Stimulated activated CD8-positive, alpha-beta memory T cell treated with anti-CD3 and anti-CD28 coated beads, Interleukin-15, amount 100 ng/mL, for 4 hours (primary cell): ENCODE measurements at places on chromosomes 4 and X.
A peak's percentile ranks its signal among the peaks of the same experiment; 100 is the strongest.

DNA sequence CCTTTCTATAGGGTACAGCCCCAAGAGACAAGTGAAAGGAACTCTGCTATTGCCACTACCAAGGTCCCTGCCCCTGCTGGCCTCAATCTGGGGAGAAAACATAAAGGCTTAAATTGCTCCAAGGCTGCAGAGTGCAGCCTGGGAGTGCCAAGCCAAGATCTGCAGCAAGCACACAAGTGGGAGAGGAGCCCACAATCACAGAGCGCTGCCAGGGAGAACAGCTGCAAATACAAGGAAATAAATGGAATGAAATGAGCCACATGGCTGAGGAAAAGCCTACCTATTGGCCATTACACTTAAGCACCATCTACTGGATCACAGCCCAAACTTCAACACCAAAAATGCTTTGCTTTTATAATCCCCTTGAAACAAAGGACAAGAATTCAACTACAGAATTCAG lies 582.4 kb downstream of the FAM133A start:
- no peak for DNase-seq

- DNase-seq, result no peak
These were observed 298.5 kb upstream of the BMP3 start for GRCh38 chr4:80732010-80732409.

GRCh38 chr4:82611982-82612381 lies 50.2 kb upstream of the TMEM150C start:
- no peak for DNase-seq

- no peak for DNase-seq
These were observed 1.2 kb downstream of the KLKB1 start for GRCh38 chr4:186228514-186228894.

DNA sequence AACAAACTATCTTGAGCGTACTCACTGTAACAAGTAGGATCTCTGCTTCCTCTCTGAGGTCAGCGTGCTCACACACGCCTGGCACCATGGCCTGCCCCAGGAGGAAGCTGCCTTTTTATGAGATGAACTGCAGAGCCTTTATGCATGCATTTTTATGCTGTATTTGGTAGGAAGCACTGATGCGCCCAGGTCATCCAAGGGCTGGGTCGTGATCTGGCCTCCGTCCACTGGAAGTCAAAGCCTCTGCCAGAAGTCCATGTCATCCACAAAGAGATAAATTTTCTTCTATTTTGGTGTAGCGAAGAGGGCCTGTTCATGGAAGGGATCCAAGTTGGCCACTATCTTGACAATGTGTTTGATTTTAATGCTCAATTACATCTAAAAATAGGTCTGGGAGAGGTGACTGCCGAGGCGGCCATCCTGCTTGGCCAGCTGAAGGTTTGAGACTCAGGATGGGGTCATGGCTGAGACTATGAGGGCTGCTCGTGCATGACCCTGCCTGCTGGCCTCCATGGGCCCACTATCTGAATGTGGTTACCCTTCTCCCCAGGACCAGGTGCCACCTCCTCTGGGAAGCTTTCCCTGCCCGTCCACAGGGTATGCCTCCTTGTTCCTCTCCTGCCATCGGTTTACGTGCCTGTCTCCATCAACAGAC lies 50.3 kb downstream of the HTRA3 start:
- no peak for DNase-seq

GRCh38 chrX:43003939-43004338 lies 226.0 kb upstream of the PPP1R2C start:
- no peak for DNase-seq

DNA sequence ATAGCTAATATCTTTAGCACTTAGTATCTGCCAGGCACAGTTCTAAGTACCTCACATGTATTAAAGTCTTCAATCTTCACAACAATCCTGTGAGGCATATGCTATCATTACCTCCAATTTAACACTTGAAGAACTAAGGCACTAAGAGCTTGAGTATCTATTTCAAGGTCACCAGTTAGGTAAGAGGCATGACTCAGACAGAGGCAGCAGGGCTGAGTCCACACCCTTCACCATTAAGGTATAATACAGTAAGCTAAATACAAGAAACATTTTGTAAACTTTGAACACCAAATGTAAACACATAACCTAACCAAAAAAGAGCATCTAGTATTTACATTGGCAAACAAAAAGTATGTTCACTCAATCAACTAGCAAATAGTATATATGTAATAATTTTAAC lies 1410.9 kb downstream of the PCDH18 start:
- DNase-seq, result no peak

DNA sequence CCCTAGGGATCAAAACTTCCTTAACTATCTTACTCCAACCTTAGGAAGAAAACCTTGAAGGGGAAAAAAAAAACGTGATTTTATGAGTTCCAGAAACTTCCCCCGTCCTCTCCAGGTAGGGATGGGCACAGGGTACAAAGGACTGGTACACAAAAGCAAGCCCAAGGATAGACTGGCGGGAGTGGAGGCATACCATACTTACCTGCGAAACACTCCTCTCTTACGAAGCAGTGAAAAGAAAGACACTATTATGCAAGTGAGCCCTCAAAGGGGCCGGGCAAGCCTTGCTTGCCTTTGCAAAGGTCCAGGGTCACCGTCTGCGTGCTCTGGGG lies 651 bp downstream of the TSPAN6 start:
- DNase-seq, result no peak

- no peak for DNase-seq
These were observed at the start of gene IL13RA1 for GRCh38 chrX:118726887-118727685. Gene IL13RA1 (plus strand): TSS chrX:118727606. CDS start chrX:118727639, 33 bp downstream.

- DNase-seq, result no peak
These were observed 166.5 kb upstream of the STS start for GRCh38 chrX:6980981-6981380.

DNA sequence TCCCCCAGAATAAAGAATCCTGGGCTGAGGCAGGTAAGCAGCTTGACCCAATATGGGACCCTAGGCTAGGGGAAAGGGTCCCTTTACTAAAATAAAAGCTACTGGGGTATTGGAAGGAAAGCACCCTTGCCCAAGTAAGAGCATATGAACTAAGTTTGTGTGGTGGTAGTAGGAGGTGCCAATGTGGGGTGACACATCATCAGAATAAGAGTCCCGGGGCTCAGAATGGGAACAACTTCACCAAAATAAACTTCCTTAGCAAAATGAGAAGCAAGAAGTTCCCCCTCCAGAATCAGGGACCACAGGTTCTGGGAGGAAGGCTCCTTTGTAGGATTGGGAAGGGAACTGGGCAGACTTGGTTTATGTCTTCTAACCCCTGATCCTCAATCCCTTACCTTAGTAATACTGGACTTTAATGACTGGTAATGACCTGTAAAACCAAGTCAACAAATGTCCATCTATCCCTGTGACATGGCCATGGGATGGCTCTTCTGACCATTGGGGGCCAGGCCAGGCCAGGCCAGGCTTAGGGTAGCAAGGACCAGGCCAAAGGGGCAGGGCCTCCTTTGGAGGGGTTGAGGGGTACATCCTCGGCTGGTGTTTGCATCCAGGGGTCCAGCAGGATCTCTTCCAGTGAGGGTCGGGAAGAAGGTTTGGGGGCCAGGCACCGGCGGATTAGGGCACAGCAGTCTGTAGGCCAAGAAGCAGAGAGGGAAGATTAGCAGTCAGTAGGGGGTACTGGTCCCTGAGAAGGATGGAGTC lies 2.3 kb upstream of the SLC35A2 start:
- no peak for DNase-seq

DNA sequence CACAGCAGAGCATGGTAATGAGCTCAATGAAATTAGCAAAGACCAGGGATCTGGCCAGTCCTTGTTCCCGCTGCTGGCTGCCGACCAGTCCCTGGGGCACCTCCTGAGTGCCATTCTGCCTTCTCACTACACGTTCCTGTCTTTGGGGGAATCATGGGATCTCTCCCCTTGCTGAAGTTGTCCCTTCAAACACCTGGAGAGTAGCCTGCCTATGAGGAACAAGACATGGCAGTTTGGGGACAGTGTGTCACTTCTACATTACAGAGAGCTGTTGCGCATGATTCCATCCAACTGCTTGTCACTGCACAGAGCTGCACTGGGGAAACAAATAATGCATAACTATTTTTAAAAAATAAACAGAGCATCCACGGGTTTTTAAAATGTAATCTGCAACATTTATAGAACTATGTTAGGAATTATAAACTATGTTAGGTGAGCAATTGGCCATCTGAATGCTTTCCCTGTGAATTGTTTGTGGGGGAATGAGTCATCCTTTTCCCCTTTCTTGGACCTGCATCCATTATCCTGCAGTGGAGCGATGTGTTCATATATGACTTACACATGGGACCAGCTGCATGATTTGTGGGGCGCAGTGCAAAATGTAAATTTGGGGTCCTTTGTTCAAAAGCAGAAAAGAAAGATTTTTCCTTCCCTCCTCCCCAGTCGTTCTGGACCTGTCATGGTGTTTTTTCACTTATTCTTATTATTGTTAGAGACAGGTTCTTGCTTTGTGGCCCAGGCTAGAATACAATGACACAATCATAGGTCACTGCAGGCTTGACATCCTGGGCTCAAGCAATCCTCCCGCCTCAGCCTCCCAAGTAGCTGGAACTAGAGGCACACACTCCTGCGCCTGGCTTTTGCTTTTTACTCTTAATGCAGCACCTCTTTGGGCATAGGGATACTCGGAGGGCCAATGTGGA lies 115.0 kb upstream of the TBL1X start:
- no peak for DNase-seq

- no peak for DNase-seq
These were observed 931.0 kb upstream of the INTU start for GRCh38 chr4:126701756-126702155.

DNA sequence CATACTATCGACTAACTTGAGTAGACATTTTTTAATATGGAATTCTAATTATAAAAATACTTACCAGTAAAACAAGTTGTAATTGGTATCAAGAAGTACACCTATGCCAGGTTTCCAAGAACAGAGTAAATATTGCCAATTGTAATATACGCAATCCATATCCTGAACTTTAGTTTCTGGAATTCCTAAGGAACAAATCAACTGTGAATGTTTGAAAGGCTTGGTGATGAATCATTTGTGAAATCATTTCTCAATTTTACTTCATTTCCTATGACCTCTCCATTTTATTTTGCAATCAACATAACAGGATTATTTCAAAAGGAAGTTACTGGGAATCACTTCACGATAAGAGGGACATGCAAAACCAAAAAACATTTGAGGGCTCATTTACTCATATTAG lies 3.7 kb downstream of the IL13RA2 start:
- no peak for DNase-seq

DNA sequence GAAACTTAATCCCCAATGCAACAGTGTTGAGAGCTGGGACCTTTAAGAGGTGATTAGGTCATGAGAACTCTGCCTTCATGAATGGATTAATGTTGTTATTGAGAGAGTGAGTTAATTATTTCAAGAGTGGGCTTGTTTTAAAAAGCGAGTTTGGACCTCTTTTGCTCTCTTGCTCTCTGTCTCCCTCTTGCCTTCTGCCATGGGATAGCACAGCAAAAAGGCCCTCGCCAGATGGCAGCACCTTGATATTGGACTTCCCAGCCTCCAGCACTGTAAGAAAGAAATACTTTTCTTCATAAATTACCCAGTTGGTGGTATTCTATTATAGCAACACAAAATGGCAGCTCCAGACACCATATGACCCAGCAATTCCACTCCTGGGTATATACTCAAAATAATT lies 7.0 kb upstream of the ATP6AP2 start:
- no peak for DNase-seq

GRCh38 chrX:56783450-56783831 lies 54.4 kb downstream of the NBDY start:
- DNase-seq, result peak; percentile 38

DNA sequence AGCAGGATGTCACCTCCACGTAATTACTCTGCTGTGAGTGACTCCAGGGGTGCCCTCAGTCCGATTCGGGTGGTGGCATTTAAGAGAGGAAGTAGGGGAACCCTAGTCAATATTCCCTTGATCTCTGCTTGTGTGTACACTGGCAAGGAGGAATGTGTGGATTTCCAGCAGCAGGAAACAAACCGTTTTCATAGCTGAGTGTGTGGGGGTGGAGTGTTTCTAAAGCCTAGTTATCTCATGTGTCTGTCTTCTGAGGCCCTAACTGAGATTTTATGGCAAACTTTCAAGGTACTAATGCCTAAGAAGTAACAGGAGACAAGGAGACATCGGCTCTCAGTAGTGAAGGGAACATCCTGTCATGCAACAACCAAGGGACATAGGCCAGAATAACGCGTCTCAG lies 6.6 kb upstream of the CLDN24 start:
- DNase-seq, result no peak

GRCh38 chr4:185036019-185036418 lies 17.7 kb downstream of the HELT start:
- no peak for DNase-seq
